ENCODE measurements at places on chromosomes 7 and 10.
A peak's percentile ranks its signal among the peaks of the same experiment; 100 is the strongest.

DNA sequence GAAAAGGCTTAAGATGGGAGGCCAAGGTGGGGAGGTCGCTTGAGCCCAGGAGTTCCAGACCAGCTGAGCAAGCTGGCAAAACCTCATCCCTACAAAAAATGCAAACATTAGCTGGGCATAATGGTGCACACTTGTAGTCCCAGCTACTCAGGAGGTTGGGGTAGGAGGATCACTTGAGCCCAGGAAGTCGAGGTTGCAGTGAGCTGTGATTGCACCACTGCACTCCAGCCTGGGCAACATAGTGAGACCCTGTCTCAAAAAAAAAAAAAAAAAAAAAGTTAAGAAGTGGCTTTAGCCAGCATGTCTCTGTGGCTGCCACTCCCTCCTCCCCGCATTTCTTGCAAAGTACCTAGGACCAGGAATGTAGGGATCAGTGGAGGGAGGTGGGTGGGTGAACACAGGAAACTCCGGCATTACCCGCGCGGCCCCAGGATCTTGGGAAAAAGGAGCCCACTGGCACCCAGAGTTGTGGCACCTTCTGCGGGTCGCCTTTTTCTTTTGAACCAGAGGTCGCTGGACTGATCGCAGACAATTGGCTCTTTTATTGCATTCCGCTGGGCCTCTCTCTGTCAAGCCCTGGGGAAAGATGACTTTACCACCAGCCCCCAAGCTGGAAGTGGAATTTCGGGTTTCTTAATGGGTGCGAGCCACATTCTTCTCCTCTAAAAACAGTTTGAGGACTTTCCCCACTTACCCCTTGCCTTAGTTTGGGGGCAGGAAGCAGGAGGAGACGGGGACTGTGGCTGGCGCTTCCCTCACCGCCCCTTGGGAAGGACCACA, 3.5 kb downstream of the VGF start:
- no peak for DNase-seq

DNA sequence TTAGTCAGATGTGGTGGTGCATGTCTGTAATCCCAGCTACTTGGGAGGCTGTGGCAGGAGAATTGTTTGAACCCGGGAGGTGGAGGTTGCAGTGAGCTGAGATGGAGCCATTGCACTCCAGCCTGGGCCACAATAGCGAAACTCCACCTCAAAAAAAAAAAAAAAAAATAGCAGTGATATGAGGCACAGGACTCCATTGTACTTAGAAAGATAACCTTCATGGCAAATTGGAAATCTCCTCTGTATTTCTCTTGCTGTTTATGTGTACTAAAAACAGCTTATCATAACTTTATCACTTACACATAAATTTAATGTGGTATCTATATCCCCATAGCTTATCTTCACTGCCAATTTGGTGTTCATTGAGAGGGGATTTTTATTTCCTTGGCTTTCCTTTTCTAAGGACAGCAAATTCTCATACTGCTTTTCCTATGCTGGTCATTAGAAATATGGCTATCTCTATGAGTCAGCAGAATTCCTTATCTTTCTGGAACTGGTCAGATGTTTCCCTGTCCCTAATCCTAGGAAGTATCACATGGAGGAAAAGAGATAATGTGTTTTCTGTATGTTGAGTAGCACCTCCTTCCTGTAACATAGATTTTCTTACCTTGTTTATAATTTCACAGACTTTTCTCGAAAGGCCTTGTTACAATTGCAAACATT, 40.6 kb upstream of the ZEB1 start:
- no peak for DNase-seq

GRCh38 chr7:110888641-110889040, 202.3 kb upstream of the LRRN3 start:
- DNase-seq: no peak

- DNase-seq: no peak
These were observed 38.2 kb upstream of the C10orf71 start for GRCh38 chr10:49260644-49261296.

DNA sequence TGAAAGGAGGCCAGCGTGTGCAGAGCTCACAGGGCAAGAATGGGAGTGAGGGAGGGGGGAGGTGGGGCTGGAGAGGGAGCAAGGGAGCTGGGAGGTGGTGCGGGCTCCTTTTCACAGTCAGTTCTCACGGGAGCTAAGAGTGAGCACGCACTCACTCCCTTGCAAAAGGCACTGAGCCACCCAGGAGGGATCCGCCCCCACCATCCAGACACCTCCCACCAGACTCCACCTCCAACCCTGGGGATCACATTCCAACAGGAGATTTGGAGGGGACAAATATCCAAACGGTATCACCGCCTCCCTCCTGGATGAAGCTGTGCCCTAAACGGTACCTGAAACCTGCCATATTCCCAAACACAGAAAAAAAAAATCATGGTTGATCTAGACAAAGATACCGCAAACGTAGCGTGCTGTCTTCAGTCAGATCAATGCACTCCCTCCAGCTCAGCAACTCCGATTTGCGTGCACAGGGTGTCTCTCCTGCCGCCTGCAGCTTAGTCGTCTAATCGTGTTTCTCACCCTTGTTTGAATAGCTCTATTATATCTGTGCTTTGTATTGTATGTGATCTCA, 20.3 kb upstream of the PRKAG2 start:
- DNase-seq: peak; percentile 76

DNA sequence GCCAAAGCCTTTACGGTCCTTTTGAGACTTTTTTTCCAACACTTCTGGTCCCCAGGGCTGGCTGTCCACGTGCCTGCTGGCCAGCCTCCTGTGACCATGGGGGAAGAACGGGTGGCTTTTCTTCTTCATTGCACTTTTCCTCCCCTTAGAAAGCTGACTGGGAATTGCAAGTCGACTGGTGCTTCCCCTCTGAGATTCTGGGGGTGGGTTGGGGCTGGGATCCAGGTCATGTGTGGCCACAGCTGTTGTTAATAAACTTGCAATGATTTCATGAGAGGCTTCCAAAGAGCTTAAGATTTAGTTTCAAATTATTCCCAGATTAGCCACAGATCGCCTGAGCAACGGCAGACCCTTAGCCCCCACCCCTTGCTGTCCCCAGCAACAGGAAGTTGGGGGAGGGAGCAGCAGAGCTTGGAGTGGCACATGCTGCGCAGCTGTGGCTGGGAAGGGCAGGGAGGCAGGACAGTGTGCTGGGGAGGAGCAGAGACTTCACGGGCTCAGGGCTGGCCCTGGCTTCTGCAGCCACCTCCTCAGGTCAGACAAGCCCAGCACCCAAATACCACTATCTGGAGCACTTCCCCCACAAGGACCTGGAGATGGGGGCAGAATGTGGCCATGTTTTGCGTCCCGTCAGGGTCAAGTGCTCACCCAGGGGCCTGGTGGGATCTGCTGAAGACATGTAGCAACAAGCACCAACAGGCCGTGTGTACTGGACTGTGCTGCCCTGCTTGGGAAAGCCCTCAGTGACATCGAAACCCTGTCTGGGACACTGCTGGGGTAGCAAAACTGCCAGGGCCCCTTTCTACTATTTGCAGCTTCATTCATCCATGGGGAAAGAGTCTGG, 147.1 kb downstream of the RNF216 start:
- no peak for DNase-seq
